Calu3 (cell line): ENCODE measurements at places on chromosomes 2 and 18.

DNA sequence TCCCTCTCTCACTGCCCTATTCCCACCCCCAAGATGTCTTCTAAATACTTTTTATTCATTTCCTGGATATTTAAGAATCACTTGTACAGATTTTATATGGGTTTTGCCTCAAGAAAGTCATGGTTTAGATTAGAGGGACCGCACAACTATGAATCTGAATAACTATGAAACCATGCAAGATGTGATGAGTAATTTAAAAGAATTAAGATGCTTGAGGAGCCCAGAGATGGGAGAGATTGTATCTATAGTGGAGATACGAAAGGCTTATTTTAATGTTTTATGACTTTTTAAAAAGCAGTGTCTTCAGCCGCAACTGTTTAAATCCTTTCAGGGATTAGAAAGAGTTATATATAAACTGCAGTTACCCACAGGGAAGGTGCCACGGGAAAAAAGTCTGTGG is 324.1 kb downstream of the LPIN1 start:
- no peaks in the 10 kb centered on the region for H3K4me1 ChIP-seq
- no peak for DNase-seq
- H3K27me3 ChIP-seq, result peaks cover 22% of the 10 kb centered on the region
- no peak overlapping the region for H3K4me3 ChIP-seq
- H3K27ac ChIP-seq, result no peak overlapping the region
- H3K36me3 ChIP-seq, result no peaks in the 10 kb centered on the region

DNA sequence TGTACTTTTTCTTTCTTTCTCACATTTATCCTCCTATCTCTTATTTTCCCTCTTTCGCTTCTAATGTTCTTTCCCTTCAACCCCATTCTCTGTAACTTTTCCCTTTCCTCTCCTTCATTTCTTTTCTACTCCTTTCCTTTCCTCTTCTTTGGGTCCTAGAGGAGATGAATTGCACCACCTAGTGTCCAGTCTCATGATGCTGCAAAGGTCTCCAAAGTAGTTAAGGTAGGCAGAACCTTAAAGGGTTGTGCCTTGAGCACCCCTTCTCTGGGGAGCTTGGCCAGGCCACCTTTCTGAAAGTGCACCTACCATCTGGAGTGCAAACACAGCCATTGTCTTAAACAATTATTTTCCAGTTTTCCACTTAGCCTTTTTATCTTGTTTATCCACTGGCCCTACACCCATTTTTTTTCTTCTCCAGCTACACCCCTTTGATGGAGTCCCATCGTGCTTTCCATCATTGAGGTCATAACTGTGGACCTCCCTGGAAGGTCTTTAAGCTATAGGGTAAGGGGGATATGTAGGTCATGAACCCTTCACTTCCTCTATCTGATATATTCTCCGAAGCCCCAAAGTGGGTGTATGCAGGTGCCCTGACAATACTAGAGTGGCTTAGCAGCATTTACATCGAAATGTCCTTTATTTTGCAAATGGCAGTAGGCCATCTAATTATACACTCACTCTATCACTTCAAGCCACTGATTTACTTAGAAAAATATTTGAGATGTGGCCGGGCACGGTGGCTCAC is 155.9 kb downstream of the ESCO1 start:
- DNase-seq, result peak; percentile 57
- no peaks in the 10 kb centered on the region for H3K36me3 ChIP-seq
- no peaks in the 10 kb centered on the region for H3K27me3 ChIP-seq
- no peak overlapping the region for H3K4me3 ChIP-seq
- peaks cover 25% of the 10 kb centered on the region for H3K4me1 ChIP-seq
- H3K27ac ChIP-seq, result no peak overlapping the region

DNA sequence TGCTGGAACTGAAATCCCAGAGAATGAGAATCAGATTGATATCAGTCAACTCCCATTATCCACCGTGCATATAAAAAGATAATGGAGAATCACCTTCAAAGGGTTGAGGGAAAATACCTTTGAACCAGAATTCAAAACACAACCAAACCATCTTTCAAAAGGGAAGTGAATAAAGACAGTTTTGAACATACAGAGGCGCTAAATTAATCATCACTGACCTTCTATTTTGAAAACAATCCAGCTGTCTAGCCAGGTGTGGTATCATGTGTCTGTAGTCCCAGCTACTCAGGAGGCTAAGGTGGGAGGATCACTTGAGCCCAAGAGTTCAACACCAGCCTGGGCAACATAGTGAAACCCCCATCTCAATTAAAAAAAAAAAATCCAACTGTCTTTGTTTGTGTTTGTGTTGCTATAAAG is 63.6 kb downstream of the TRABD2A start:
- H3K27me3 ChIP-seq, result peaks cover 36% of the 10 kb centered on the region
- no peaks in the 10 kb centered on the region for H3K36me3 ChIP-seq
- H3K4me3 ChIP-seq, result no peak overlapping the region
- H3K4me1 ChIP-seq, result no peaks in the 10 kb centered on the region
- no peak for DNase-seq
- no peak overlapping the region for H3K27ac ChIP-seq

GRCh38 chr2:127536707-127537541 is 1.4 kb downstream of the MYO7B start:
- DNase-seq, result no peak
- H3K4me3 ChIP-seq, result no peak overlapping the region
- peaks cover 47% of the 10 kb centered on the region for H3K27me3 ChIP-seq
- H3K36me3 ChIP-seq, result no peaks in the 10 kb centered on the region

DNA sequence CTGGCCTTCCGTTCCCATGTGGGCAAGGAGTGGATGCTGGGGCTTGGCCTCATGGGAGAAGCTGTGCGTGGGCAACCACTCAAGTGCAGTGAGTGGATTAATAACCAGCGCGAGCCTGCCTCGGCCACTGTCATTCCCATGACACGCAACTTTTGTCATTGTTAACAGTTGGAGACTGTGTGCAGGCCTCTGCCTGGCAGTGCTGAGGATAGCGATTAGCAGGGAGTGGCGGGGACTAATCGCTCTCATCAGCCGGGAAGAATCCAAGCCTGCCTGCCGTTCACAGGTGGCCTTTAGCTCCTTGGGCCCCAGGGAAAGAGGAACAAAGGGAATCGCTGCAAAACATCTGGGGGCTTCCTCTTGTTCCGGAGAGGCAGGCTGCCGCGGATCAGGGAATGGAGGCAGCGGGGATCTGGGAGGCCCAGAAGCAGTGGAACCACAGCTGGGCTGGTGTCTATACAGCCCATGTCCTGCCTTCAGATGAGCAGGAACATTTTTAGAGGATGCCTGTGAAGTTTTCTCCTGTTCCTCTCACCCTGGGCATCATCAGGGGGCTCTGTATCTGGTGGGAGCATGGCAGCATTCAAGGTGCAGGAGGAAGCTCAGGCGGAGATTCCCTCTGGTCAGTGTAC is 53.8 kb downstream of the CTIF start:
- no peaks in the 10 kb centered on the region for H3K27me3 ChIP-seq
- no peaks in the 10 kb centered on the region for H3K4me1 ChIP-seq
- no peak for DNase-seq

GRCh38 chr2:61109291-61109690 is 43.6 kb downstream of the SANBR start:
- H3K36me3 ChIP-seq, result peaks cover 4% of the 10 kb centered on the region
- H3K27me3 ChIP-seq, result no peaks in the 10 kb centered on the region
- no peak overlapping the region for H3K27ac ChIP-seq
- DNase-seq, result no peak
- H3K4me1 ChIP-seq, result no peaks in the 10 kb centered on the region
- no peak overlapping the region for H3K4me3 ChIP-seq

DNA sequence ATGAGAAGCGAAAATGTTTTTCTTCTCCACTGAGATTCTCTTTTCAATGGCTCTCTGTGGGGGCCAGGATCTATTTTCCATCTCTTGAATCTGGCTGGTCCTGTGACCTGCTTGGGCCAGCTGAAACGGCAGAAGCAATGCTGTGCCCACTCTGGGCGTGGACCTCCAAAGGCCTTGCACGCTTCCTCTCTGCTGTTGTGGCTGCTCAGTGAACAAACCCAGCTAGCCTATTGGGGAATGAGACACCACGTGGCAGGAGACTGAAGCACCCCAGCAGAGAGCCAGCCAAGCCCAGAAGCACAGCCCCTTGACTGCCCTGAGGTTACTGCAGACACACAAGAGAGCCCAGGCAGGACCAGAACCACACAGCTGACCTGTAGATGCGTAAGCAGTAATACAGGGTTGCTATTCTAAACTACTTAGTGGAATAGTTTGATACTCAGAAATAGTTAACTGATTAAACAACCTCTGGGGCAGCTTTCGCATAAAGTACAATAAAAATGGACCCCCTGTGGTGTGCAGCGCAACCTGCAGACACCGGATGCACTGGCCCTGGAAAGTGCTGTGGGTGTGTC is 221.7 kb upstream of the SH3BP4 start:
- DNase-seq, result no peak
- H3K4me1 ChIP-seq, result peaks cover 11% of the 10 kb centered on the region
- H3K27me3 ChIP-seq, result peaks cover 27% of the 10 kb centered on the region
- H3K36me3 ChIP-seq, result no peaks in the 10 kb centered on the region
- H3K4me3 ChIP-seq, result no peak overlapping the region

DNA sequence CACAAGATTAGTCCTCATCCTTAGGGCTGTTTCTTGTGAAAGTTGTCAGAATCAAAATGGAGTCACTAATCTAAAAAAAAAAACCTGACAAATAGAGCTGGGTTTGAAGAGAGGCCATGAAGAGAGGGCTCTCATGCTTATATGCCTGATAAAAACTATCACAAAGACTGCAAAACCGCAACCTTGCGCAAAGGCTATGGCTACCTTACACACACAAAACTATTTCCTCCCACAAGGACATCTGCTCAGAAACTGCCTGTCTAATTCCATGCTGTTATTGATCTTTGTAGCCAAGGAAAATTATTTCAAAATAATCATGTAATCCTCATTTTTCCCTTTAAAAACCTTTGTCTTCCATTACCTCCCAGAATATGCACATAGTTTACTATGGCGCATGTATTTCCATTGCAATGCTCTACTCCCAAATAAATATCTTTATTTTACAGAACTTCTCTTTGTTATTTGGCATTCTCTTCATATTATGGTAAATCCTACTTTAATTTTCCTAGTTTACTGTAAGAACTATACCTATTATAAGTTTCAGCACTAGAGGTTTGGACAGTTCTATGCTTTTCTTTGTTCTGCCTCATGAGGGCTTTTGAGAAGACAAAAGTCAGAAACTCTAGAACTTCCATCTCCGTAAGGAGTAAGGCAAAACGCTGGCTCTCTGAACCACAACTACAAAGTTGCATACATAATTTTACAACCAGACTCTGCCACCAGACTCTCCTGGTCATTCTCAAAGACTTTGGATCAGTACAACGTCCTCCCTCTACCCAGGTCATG is 9.6 kb upstream of the DPYSL5 start:
- H3K4me3 ChIP-seq, result no peak overlapping the region
- H3K4me1 ChIP-seq, result no peaks in the 10 kb centered on the region
- H3K27me3 ChIP-seq, result peaks cover 69% of the 10 kb centered on the region
- H3K27ac ChIP-seq, result no peak overlapping the region
- no peak for DNase-seq

- H3K27me3 ChIP-seq, result no peaks in the 10 kb centered on the region
- H3K36me3 ChIP-seq, result peaks cover 21% of the 10 kb centered on the region
Measured at GRCh38 chr2:234425639-234426603, 71.0 kb downstream of the ARL4C start.

DNA sequence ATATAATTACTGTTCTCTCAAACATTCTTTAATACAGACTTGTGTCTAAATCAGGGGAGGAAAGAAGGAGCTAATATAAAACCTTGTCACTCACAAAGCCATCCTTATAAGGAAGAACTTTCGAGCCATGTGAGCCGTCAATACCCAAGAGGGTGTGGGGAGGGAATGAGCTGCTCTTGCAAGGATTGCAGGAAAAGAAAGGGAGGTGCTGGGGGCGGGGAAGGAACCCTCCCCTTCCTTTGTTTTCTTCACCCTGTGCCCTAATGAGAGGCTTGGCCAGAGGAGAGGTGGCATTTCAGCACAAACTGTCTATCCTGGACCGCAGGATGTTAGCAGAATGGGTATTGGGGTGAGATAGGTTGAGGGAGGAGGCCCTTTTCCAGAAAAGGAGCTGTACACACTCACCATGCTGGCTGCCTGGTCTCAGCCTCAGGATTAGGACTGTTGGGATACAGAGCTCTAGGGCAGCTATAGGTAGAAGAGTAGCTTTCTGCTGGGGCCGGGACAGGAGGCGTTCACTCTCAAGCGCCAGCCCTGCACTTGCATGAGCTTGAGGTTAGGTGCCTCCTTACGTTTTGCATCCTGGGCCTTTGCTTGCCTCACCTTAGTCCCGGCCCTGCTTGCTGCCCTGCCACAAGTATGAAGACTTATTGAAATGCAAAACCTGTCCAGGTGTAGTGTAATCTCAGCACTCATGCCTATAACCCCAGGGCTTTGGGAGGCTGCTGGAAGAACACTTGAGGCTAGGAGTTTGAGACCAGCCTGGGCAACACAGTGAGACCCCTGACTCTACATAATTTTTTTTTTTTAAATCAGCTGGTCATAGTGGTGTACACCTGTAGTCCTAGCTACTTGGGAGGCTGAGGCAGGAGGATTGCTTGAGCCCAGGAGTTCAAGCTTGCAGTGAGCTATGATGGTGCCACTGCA is 190.5 kb downstream of the LOXHD1 start:
- no peak for DNase-seq
- peaks cover 85% of the 10 kb centered on the region for H3K27me3 ChIP-seq
- H3K27ac ChIP-seq, result no peak overlapping the region
- no peaks in the 10 kb centered on the region for H3K4me1 ChIP-seq
- H3K36me3 ChIP-seq, result no peaks in the 10 kb centered on the region
- H3K4me3 ChIP-seq, result no peak overlapping the region

DNA sequence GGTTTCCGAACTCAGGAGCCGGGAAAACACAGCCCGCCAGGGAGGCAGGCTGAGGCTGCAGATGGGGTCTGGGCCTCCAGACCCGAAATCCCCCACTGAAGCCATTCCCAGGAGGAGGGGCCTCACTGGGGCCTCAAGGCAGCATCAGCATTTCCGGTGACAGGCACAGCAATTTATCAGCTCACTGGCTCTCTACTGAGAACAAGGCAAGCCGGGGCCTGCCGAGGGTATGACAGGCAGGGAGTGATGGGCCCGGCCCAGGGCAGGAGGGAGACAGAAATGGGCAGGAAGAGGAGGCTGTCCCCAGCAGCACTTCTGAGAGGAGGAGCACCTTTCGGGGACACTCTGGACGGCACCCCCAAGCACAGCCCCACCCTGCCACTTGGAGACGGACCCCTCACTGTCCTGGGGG is 12.5 kb downstream of the SDC1 start:
- no peak overlapping the region for H3K4me3 ChIP-seq
- H3K27ac ChIP-seq, result no peak overlapping the region
- no peaks in the 10 kb centered on the region for H3K27me3 ChIP-seq

GRCh38 chr2:190149200-190149599 is 86.7 kb upstream of the MSTN start:
- no peak overlapping the region for H3K4me3 ChIP-seq
- no peak overlapping the region for H3K27ac ChIP-seq
- no peak for DNase-seq
- H3K4me1 ChIP-seq, result no peaks in the 10 kb centered on the region
- H3K27me3 ChIP-seq, result no peaks in the 10 kb centered on the region

- no peaks in the 10 kb centered on the region for H3K4me1 ChIP-seq
- no peak overlapping the region for H3K4me3 ChIP-seq
- H3K27me3 ChIP-seq, result no peaks in the 10 kb centered on the region
- H3K27ac ChIP-seq, result no peak overlapping the region
- no peaks in the 10 kb centered on the region for H3K36me3 ChIP-seq
- DNase-seq, result no peak
Measured at GRCh38 chr2:79876430-79876829, 363.6 kb downstream of the CTNNA2 start.

GRCh38 chr2:219058541-219059374 is 2.0 kb downstream of the IHH start:
- peaks cover 27% of the 10 kb centered on the region for H3K27me3 ChIP-seq
- H3K36me3 ChIP-seq, result peaks cover 46% of the 10 kb centered on the region
- peak overlapping the region; percentile 28 for H3K27ac ChIP-seq
- H3K4me3 ChIP-seq, result peak overlapping the region; percentile 76
- DNase-seq, result peak; percentile 85

GRCh38 chr2:117835990-117836760 is 21.7 kb downstream of the DDX18 start:
- peaks cover 21% of the 10 kb centered on the region for H3K36me3 ChIP-seq
- peak; percentile 14 for DNase-seq
- no peaks in the 10 kb centered on the region for H3K4me1 ChIP-seq
